ENCODE measurements at places on chromosomes 12 and 14. TPM values are rescaled to one million over a fixed set of nuclear protein-coding genes. Genes with fewer than 3 reads are reported as not detected.
A peak's percentile ranks its signal among the peaks of the same experiment; 100 is the strongest.

- DNase-seq, result peak; percentile 26
These were observed 397.1 kb downstream of the EGLN3 start for GRCh38 chr14:33553706-33554278.

DNA sequence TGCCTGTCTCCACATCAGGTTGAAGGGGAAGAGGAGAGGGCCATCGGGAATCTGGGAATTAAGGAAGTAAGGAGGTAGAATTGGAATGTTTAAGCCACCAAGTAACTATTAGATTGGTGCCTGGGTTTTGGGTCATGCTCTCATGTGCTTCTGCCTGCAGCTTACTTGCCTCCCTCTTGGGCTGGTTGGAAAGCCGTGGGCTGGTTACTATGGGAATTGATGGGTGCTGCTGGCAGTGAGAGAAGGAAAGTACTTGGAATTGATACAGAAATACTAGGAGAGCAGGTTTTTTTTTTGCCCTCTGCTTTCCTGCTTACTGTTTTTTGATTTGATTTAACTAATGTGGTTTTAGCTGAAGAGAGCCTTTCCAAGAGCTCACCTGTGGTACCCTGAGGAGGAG, 493.5 kb upstream of the RGS6 start:
- no peak for DNase-seq

- DNase-seq, result no peak
These were observed 8.0 kb downstream of the ASPG start for GRCh38 chr14:104093366-104094055.

GRCh38 chr12:44459569-44459968, 416.5 kb downstream of the NELL2 start:
- DNase-seq, result no peak

GRCh38 chr12:103751171-103751570, 89.9 kb downstream of the NT5DC3 start:
- DNase-seq, result no peak

DNA sequence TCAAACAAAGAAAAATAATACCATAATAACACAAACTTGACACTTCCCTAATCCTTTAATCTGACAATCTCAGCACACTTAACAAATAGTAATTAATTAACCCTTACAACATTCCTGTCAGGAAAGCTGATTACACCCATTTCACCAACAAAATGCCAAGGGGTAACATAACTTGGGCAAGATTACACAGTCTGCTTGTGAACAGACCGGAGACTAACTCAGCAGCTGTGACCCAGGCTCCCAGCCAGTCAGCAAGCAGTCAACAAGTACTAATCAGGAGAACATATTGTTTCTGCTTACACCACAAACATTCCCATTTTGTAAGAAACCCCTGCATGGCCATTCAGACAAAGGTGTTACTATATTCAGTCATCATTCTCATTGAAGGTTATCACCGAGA, 592.5 kb upstream of the FLRT2 start:
- no peak for DNase-seq

DNA sequence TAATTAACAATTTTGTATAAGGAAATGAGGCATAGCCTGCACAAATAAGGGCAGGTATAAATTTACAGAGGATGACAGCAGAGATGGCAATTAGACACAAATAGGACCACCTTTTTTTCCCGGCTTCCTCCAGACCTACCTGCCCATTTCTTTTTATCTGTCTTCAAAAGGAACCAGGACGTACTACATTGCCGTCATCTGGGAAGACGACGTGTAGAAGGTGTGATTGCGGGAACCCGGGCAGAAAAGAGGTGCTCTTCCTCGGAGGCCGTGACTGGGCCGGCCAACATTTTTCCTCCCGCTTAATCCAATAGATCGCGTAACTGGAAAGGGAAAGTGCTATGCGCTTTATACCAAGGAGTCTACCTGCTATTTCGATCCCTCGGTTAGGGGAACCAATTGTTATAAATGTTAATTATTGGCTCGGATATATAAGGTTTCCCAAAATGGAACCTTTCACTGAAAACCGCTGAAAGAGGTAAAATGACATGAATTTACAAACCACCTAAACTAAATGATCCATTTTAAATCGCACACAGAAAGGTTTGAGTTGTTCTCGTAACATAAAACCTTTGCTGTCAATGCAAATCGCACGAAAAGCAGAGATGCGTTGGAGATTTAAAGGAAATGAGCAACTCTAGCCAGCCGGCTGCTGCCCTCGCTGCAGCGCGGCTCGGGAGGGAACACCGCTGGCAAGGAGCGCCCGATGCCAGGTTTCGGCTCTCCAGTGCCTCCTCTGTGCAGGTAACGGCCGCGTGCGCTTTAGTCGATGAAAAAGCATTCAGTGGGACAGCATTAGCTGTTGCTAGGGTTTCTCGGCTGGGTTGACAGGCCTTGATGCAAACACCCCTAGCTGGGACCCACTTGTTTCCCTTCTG, 2.8 kb upstream of the SIX1 start:
- no peak for DNase-seq

The C3AR1 gene
- total RNA-seq, result 18.7 TPM

The IFNG-AS1 gene
- not detected for total RNA-seq

The P2RX7 gene
- total RNA-seq, result 4.3 TPM

The A2M gene
- total RNA-seq, result 678 TPM

The LRCOL1 gene
- total RNA-seq, result not detected

The LRRIQ1 gene
- total RNA-seq, result 0.42 TPM
